ENCODE measurements at places on chromosomes 5 and 9. TPM values are rescaled to one million over a fixed set of nuclear protein-coding genes. Genes with fewer than 3 reads are reported as not detected.

GRCh38 chr9:118595719-118596305, 773.4 kb downstream of the BRINP1 start:
- H3K27ac ChIP-seq: no peak overlapping the region
- H3K4me1 ChIP-seq: no peaks in the 10 kb centered on the region
- DNase-seq: peak; percentile 76
- H3K4me3 ChIP-seq: no peak overlapping the region
- H3K36me3 ChIP-seq: no peaks in the 10 kb centered on the region
- H3K27me3 ChIP-seq: no peaks in the 10 kb centered on the region

GRCh38 chr9:133347515-133347984, 381 bp downstream of the MED22 start:
- H3K4me3 ChIP-seq: peak overlapping the region; percentile 98
- H3K36me3 ChIP-seq: peaks cover 37% of the 10 kb centered on the region
- DNase-seq: peak; percentile 73

The LCN15 gene
- not detected for total RNA-seq

GRCh38 chr9:71521132-71521531, 247.2 kb downstream of the CEMIP2 start:
- no peak overlapping the region for H3K4me3 ChIP-seq
- no peak for DNase-seq
- H3K36me3 ChIP-seq: no peaks in the 10 kb centered on the region
- peaks cover 7% of the 10 kb centered on the region for H3K27me3 ChIP-seq

- no peak overlapping the region for H3K4me3 ChIP-seq
- H3K36me3 ChIP-seq: no peaks in the 10 kb centered on the region
- H3K27ac ChIP-seq: no peak overlapping the region
- no peak for DNase-seq
- no peaks in the 10 kb centered on the region for H3K27me3 ChIP-seq
These were observed 157.8 kb upstream of the TMEM161B start for GRCh38 chr5:88426441-88426840.

The HRCT1 gene
- 1.2 TPM for total RNA-seq

The LMX1B gene
- total RNA-seq: not detected

The LHX3 gene
- not detected for total RNA-seq

DNA sequence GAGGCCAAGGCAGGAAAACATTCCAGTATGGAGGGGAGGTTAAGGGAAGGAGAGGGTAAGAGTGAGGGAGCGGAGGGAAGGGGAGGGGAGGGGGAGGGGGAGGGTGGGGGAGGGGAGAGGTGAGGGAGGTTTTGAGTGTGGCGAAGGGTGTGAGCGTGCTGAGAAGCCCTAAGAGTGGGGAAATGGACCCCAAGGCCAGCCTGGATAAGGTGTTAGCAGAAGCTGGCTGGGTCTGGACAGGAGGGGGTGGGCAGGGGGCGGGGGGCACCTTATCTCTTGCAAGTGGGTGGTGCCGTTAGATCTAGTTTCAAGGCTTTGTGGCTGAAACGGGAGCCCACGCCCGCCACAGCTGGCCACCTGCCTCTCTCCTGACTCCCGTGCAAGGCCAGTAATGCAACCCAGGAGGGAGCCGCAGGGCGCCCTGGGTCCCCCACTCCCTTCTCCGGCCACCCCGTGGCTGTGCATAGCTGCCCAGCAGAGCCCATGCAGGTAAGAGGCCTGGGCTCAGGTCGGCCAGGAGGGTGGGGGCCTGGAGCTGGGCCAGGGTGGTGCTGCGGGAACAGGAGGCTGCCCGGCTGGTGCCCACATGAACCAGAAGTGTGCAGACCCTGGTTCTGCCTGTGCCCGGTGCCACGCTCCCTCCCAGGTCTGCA, 677 bp downstream of the RNF224 start:
- peaks cover 3% of the 10 kb centered on the region for H3K4me1 ChIP-seq
- no peak overlapping the region for H3K4me3 ChIP-seq
- no peak overlapping the region for H3K27ac ChIP-seq
- DNase-seq: no peak
- no peaks in the 10 kb centered on the region for H3K27me3 ChIP-seq
- H3K36me3 ChIP-seq: no peaks in the 10 kb centered on the region

The TMEM38B gene
- total RNA-seq: 9.1 TPM

The GRM6 gene
- total RNA-seq: not detected

- no peaks in the 10 kb centered on the region for H3K36me3 ChIP-seq
- H3K27ac ChIP-seq: no peak overlapping the region
- no peaks in the 10 kb centered on the region for H3K27me3 ChIP-seq
- H3K4me3 ChIP-seq: no peak overlapping the region
These were observed 3.1 kb upstream of the IFNB1 start for GRCh38 chr9:21080793-21081192.

DNA sequence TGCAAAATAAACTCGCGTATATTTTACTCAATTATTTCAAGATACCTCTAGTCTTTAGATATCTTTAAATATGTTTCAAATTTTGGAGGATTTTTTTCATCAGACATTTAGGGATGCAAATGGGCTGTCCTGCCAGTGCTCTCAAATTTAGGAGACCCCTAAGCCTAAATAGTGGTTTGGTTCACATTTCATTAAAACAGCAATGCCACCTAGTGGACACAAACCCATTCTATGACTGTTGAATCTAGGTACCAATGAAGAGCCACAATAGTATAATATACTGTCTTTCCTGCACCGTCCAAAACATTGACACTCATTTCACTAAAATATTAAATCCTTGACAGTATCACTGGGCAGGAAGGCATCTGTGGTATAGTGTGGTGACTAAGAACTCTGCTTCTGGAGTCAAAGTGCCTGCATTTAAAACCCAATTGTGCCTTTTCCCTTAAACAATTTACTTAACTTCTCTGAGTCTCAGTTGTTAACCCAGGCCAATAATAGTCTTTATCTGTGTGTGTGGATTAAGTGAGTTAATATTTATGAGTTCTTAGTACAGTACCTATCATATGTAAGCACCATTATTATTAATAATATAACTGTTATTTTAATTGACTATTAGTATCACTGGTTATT, 148.0 kb downstream of the RORB start:
- no peak overlapping the region for H3K27ac ChIP-seq
- peak; percentile 24 for DNase-seq
- no peaks in the 10 kb centered on the region for H3K36me3 ChIP-seq

The AGXT2 gene
- total RNA-seq: not detected

The FIBCD1 gene
- 20.2 TPM for total RNA-seq

DNA sequence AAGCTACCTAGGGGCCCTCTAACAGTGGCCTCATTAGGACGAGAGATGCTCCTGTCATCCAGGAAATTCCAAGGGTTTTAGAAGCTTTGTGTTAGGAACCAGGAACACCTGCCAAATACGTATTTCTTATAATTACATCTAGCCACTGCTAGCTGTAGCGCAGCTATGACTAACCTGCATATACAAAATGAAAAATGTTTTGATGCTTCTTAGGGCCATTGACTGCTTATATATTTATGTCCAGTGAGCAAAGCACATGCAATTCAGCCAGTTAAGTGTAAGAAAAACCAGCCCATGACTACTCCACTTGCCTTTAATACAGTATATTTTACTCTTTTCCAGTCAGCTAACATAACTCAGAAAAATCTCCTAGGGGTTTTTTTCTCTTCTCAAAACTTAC, 143.3 kb downstream of the TRPM3 start:
- H3K36me3 ChIP-seq: no peaks in the 10 kb centered on the region
- H3K27me3 ChIP-seq: no peaks in the 10 kb centered on the region
- no peak overlapping the region for H3K27ac ChIP-seq
- no peak overlapping the region for H3K4me3 ChIP-seq
- DNase-seq: no peak
- peaks cover 6% of the 10 kb centered on the region for H3K4me1 ChIP-seq

The TMEM174 gene
- total RNA-seq: not detected

The LVRN gene
- not detected for total RNA-seq

GRCh38 chr5:181160152-181160754, 12.9 kb downstream of the OR2V2 start:
- H3K27me3 ChIP-seq: peaks cover 5% of the 10 kb centered on the region
- peak; percentile 86 for DNase-seq
- no peaks in the 10 kb centered on the region for H3K36me3 ChIP-seq
- H3K4me1 ChIP-seq: peaks cover 3% of the 10 kb centered on the region
- H3K27ac ChIP-seq: peak overlapping the region; percentile 87

- no peaks in the 10 kb centered on the region for H3K36me3 ChIP-seq
- H3K27me3 ChIP-seq: no peaks in the 10 kb centered on the region
- H3K4me1 ChIP-seq: peaks cover 42% of the 10 kb centered on the region
- H3K27ac ChIP-seq: peak overlapping the region; percentile 90
These were observed 51.4 kb downstream of the PFDN1 start for GRCh38 chr5:140251527-140251973.

The ADAMTS19 gene
- total RNA-seq: not detected
